Right renal pelvis (tissue), 4 donors: ENCODE measurements at places on chromosomes 11 and 22. TPM values are rescaled to one million over a fixed set of nuclear protein-coding genes. Genes with fewer than 3 reads are reported as not detected.

DEPDC7 gene
- polyA plus RNA-seq, result 5.8 TPM

LRRC74B gene
- polyA plus RNA-seq, result 0.14 TPM

TBX10 gene
- 0.04 TPM for polyA plus RNA-seq

APOA5 gene
- polyA plus RNA-seq, result not detected

DNA sequence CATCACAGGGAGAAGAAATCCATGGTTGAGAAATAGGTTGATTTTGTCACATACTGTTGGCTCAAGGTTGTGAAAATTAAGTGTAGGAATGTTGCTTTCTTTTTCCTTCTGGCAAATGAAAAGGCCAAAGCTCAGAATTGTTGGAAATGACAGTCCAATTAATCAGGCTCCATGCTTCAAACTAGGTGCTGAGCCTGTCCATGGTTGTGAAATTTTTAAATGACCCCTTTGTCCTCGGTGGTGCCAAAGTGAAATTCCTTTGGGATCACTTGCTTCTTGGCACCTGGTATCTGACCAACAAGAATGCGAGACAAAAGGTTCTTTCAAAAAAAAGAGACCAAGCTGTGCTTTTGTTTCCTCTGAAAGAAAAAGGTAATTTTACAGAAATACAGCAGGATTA, 451.9 kb downstream of the ETS1 start:
- no peak for DNase-seq

DNA sequence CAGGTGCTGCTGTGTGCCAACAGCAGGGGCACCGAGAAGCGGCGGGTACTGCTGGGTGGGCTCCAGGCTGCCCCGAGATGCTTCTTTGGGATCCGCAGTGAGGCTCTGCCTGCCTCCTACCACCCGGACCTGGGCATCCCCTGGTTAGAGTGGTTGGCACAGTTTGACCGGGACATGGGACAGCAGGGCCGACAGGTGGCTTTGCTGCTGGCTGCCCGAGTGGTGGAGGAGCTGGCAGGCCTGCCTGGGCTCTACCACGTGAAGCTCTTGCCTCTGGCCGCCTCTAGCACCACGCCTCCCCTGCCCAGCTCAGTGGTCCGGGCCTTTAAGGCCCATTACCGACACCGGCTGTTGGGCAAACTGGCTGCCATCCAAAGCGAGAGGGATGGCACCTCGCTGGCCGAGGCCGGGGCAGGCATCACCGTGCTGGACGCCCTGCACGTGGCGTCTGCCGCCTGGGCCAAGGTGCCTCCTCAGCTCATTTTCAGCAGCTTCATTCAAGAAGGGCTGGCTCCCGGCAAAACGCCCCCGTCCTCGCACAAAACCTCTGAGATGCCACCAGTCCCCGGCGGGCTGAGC, 1.9 kb downstream of the TIGD3 start:
- DNase-seq, result no peak

GRCh38 chr22:23565305-23565914, 14.7 kb downstream of the IGLL1 start:
- no peak for DNase-seq
